Esophagus squamous epithelium (tissue), 5 donors: ENCODE measurements at places on chromosomes 6 and 20. TPM values are rescaled to one million over a fixed set of nuclear protein-coding genes. Genes with fewer than 3 reads are reported as not detected.

GRCh38 chr20:49969234-49969633 is 13.5 kb upstream of the SNAI1 start:
- DNase-seq: no peak

Gene LY6G6F
- not detected for total RNA-seq

DNA sequence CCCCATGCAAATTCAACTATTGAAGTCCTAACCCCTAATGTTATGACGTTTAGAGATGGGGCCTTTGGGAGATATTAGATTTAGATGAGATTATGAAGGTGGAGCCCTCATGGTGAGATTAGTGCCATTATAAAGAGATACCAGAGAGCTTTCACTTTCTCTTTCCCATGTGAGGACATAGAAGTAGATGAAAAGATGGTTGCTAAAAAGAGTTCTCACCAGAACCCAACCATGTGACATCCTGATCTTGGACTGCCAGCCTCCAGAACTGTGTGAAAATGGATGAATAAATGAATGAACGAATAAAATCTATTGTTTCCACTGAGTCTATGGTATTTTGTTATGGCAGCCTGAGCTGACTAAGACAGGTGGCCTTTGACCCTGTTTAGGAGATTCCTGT is 50.6 kb upstream of the FBXO30 start:
- no peak for DNase-seq

- DNase-seq: no peak
Observed at GRCh38 chr6:11370191-11371018, 137.9 kb upstream of the NEDD9 start.

Gene DPPA5
- total RNA-seq: not detected

DNA sequence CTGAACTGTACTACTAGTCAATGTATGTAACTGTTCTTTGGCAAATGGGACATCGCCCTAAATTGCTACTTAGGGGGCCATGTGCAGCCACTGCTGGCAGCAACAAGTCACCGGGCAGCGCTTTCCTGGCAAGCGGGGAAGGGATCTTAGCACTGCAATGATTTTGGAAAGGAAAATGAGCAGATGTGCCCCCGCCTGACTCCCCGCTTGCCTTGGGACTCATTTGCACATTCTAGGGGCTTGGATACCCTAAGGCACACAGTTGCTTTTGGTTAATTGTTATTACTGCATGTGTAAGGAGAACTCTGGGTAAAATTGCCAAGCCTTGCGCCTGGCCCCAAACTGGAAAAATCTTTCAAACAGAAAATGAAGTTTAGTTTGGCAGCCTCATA is 32.2 kb downstream of the CD83 start:
- no peak for DNase-seq

GRCh38 chr6:109653264-109653663 is 37.7 kb downstream of the AK9 start:
- no peak for DNase-seq

- DNase-seq: no peak
Observed at GRCh38 chr20:62025832-62026563, 39.7 kb downstream of the TAF4 start.

Gene CPNE1
- total RNA-seq: 47.3 TPM

Gene SMIM29
- total RNA-seq: 21.6 TPM

Gene RAMACL
- 0.99 TPM for total RNA-seq

DNA sequence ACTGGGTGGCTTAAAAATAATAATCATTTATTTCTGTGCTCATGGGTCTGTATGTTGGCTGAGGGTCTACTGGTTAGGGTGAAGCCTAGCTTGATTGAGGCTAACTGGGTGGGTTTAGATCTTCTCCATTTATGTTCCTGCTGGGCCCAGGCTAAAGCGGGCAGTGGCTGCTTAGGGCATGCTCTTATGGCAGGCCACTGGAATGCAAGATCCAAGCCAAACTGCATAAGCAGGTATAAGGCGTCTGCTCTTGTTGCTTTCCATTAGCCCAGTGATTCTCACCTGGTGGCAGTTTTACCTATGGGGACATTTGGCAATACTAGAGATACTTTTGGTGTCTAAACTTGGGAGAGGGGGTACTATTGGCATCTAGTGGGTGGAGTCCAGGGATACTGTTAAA is 44.5 kb downstream of the QKI start:
- DNase-seq: no peak

DNA sequence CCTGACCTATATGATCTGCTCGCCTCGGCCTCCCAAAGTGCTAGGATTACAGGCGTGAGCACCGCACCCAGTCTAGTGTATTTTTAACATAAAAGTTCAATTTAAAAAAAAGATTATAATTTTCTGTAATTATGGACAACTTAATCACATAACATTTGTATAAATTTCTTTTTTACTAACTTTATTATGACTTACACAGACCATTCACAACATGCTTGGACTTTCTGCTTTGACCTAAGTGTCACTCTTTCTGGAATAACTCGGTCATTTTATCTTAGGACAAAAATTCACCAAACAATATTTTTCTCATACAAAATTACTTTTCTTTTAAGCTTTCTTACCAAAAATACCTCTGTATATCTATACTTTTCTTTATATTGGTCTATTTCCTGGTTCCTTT is 15.4 kb upstream of the IL22RA2 start:
- no peak for DNase-seq

Gene TMEM244
- total RNA-seq: not detected

DNA sequence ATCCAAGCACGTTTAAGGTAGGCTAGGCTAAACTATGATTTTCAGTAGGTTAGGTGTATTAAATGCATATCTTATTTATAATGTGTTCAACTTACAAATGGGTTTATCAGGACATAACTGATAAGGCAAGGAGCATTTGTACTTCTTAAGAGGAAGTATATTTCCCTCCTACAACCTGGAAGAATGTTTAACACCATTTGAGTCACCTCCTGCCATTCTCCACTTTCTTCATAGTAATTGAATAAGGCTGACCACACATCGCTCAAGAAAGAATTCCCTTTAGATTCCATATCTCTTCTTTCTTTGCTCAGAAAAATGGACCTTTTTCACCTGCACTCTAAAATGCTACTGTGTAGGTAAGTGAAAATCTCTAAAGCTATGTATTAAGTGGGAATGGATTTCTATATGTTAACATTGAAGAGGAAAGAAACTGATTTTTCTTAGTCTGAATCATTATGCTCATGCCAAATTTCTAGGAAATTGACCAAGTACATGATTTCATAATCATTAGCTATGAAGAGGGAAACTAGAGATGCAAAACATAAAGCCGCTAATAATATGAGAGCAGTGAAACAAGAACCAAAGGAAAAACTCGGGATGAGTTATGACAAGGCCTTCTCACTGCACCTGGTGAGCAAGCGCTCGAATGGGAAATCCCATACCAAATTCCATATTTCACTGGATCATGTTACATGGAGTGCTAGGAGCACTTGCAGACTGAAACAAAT is 210.4 kb downstream of the ALDH8A1 start:
- DNase-seq: no peak

GRCh38 chr6:82987416-82987815 is 78.2 kb downstream of the UBE3D start:
- DNase-seq: no peak

- DNase-seq: no peak
Observed at GRCh38 chr20:62367136-62367632, at the start of gene LAMA5. Gene LAMA5 (minus strand): TSS chr20:62367312. CDS start chr20:62367245, 67 bp downstream.

DNA sequence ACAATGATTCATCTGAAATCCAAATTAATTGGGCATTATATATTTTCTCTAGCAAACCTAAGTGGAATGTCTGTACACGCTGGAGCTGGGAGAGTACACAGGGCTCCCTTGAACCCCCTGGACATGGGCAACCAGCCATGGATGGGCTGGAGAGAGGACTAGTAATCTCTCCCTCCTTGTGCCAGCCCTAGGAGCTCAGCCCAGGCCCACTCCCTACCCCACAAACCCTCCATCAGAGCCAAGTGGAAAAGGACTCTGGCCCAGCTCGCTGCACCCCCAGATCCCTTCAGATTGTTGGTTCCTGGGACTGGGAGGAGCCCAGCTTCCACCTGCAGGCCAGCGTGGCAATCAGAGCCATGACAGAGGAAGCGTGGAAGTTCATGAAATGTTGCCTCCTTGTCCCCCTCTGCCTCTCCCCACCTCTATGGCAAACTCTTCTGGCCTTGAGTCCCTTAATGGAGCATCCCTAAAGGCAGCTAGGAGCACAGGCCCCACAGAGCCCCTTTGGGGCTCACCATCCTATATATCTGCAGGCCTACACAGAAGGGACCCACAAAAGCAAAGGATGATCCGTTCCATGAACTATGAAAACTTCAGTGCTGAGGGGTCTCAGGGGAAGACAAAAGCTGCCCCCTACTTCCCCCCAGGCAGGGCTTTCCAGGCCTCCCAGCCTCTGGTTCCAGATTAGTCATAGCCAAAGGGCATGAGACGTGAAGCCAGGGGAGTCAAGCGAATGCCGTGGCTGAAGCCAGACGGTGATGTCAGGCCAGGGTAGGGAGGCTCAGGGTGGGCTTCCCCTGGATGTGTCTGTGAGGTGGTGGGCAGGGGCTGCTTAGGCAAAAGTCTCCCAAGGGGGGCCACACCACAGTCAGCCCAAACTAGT is 126.4 kb upstream of the MAFB start:
- DNase-seq: no peak

DNA sequence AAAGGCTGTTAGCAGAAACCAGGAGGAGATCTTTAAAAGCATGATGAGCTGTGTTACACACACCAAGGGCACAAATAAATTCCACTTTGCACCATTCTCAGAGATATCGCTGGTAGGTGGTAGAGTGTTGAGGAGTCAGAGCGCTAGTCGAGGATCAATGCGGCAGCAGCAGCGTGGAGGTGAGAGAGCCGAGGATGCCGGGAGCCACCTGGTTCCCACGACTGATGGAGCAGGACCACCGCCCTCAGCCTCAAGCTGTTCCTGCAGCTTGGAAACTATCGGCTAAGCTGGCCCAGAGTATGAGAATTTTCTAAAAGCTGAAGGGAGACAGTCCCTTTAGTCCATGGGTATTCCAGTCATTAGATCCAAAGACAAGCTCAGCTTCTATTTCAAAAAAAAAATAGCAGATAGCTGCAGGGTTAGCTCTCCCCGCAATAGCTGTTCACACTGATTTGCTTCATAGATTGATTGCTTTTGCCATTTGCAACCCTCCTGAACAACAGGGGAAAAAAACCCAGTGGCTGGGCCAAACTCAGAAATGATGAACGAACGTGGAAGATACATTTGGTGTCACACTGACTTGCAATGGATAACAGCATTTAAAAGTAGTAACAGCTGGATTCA is 106.2 kb downstream of the LCA5 start:
- no peak for DNase-seq

DNA sequence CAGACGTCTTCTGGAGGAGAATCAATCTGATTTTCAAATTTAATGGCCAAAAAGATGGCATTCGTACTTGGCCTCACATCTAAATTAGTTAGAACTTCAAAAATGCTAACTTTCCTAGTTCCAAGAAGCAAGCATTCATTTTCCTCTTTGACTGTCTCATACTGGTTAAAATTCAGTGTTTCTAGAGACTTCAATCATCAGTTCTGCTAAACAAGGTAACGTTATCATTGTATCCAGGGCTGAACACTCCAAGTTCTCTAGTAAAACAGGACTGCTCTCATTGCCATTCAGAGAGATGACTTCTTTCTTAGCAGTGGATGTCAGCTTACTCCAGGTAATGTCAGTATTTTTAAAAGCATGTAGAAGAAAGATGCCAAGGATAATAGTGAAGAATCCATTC is 34.6 kb upstream of the ENTPD6 start:
- DNase-seq: no peak

DNA sequence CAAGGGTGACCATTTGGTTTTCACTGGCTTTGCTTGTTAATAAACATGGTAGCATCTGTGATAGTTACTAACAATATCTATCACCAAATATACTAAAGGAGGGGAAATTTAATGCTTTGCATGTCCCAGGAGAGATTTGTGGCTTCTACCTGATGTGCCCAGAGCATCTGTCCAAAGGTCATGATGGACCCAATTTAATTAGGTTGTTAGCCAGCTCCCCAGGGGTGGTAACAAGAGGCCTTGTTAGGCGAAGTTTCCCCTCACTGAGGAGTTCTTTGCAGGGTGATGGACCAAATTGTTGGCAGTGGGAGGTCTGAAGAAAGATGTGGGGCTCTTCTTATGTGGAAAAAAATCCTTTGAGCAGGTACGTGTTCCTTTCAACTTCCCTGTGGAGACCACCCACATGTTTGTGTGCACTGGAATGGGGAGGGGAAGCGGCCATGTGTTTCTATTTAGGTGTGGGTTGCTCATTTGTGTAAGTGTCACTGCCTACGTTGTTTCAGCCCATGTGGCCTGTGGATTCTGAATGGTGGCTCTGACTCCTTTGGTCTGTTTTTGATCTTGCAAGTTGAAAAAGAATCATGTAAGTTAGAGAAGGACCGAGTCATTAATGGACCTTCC is 137.6 kb downstream of the CLIC5 start:
- DNase-seq: no peak

Gene ZNF165
- total RNA-seq: 2.1 TPM

DNA sequence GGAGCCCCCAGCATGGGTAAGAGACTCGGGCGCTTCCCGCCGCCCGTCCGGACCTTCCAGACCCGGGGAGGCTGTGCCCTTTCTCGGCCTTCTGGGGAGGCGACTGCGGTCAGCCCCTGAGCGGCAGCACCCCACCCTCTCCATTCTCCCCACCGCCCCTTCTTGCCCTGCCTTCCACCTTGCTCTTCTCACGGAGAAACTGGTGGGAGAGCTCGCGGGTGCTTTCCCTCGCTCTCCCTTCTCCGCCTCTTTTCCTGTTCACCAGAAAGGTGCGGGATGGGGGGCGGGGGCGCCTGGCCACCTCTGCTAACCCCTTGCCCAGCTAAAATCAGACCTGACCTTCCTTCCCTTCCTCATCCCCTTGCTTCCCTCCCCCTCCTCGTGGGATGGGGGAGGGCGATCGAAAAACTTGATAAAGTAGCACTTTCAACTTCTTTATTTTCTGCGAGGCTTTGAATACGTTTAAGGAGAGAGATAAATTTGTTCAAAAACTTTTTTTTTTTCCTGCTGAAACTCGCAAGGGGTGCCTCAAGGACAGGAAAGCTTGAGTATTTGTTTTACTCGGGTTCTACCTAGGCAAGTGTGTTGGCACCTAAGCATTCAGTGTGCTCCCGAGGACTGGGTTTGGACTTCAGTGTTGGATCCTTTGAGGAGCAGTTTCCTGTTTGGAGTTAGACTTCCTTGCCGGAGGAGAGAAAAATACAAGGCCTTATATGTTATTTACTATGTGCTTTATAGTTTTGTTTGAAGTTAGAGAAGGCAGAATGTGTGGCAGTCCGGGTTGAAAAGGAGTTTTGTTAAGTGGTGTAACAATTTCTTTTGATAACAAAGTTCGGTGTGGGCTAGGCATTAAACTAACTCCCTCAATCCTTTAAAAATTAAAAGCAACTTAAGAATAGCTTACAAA is 897 bp downstream of the CD2AP start:
- no peak for DNase-seq

Gene SLC12A5
- not detected for total RNA-seq

Gene RNF144B
- total RNA-seq: 14.5 TPM

- DNase-seq: no peak
Observed at GRCh38 chr20:51393571-51393970, 148.9 kb downstream of the NFATC2 start.

Gene CAPN11
- total RNA-seq: 1.00 TPM

Gene LSM14B
- 18.1 TPM for total RNA-seq

- no peak for DNase-seq
Observed at GRCh38 chr20:10225439-10226060, 6.9 kb downstream of the SNAP25 start.
